Caudate nucleus (tissue), 63 donors: ENCODE measurements at places on chromosomes 3 and 15.

DNA sequence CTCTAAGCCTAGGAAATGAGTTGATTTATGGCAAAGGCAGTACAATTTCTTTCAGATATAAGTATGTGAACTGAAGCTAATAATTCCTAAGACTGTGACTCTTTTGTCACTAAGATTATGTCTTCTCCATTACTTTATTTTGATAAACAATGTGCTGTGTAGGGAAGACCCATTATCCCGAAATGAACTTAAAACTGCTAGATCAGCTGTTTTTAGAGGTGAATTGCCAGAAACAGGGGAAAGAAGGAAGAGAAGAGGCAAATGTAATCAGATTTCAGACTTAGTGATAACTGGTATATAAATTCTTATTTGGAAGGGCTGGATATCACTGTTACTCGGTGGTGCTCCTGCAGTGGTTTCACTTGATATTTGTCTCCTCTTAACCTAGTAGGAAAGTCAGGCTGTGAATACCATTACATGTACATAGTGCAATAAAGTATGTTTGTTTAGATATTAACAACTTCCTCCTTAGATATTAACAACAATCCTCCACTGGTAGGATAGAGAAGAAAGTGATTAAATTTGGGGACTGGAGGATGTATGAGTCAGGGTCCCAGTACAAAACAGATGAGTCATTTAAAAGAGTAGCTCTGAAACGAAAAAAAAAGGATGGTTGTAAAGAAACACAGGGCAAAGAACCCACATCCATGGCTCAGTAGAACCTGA lies 338.5 kb upstream of the KCNH8 start:
- DNase-seq = no peak

DNA sequence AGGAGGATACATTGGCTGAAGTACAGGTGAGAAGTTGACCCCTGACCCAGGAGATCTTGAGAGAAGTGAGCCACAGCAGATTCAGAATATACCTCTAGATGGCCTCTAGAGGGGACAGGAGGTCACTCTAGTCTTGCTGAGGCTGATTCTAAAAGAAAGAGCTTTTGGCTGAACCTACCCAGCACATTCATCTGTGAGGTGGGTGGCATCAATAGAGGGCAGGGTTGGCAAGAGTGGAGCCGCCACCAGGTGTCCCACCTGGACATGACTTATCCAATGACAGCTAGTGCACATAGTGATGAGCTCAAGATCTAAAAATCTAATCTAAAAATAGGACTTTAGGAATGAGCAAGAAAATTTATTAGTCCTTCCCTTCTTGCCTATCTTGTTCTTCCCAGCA lies 51.6 kb downstream of the CYP19A1 start:
- no peak for DNase-seq

DNA sequence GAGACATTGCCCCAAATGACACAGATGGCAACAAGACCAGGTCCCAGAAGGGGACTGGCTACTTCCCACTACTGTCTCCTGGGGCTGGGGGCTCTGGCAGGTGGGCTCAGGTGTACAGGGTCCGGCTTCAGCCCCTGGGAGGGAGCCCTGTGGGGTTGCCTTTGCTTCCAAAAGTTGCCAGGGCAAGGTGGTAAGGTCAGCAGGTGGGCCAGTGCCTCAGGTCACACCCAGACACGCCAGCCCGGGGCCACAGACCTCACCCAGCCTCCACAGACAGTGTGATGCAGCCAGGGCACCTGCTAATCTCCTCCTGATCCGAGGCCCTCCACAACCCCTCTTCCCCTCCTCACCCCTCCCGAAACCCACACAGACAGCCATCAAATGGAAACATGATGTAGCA lies 7.5 kb downstream of the OXTR start:
- DNase-seq = no peak

GRCh38 chr3:105328338-105328730 lies 38.4 kb upstream of the ALCAM start:
- DNase-seq = no peak

GRCh38 chr3:181683563-181683962 lies 28.2 kb upstream of the SOX2 start:
- no peak for DNase-seq

GRCh38 chr3:153972862-153973261 lies 148.3 kb upstream of the ARHGEF26 start:
- DNase-seq = no peak

DNA sequence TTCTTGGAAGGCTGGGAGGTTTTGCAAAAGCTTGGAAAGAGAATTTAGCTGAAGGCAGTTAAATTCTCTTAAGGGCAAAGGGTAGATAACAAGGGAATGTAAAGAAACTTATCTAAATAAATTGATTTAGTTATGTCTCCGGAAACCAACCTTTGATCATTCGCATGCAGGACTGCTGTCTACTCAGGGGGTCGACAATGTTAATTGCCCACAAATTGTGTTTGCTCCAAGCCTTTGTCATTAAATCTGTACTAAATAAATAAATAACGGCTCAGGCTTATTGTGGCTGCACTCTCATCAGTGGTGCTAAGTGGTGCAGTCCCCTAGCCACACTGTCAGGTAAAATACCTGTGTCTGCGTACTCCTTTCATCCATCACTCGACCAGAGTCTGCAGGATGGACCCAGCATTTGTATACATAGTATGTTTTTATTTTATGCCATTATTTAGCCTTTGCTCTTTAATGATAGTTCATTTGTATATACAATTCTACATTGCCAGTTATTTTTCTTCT lies 497.4 kb upstream of the RASGRP1 start:
- no peak for DNase-seq

DNA sequence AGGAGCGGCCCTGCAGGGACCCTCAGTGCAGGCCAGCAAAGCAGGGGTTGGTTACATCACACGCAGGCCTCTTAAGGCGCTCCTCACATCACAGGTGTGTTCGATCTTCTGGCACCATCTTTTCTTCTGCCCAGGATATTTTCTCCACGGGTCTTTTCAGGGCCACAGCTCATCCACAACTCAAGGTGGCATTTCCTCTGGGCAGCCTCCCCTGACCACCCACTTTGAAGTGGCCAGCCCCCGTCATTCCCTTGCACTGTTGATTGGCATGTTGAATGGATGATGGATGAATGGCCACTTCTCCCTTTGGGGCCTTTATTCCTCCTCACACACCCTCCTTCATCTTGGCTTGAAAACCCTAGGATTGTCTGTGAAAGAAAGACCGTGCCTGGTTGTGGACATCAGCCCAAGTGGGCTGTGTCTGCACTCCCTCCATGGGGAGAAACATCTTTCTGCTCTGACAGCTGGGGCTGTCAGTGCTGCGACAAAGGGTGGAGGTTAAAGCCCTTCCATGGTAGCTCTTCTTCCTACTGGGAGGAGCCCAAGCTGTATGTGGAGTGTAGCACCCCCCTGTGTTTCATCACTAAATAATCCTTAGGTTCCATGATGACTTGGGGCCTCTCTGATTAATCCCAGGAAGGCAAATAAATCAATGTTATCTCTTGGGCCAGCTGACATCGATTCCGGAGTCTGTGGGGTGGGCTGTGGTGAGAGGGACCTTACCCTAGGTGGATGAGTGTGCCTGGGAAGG lies 102.5 kb downstream of the EPHB1 start:
- no peak for DNase-seq

DNA sequence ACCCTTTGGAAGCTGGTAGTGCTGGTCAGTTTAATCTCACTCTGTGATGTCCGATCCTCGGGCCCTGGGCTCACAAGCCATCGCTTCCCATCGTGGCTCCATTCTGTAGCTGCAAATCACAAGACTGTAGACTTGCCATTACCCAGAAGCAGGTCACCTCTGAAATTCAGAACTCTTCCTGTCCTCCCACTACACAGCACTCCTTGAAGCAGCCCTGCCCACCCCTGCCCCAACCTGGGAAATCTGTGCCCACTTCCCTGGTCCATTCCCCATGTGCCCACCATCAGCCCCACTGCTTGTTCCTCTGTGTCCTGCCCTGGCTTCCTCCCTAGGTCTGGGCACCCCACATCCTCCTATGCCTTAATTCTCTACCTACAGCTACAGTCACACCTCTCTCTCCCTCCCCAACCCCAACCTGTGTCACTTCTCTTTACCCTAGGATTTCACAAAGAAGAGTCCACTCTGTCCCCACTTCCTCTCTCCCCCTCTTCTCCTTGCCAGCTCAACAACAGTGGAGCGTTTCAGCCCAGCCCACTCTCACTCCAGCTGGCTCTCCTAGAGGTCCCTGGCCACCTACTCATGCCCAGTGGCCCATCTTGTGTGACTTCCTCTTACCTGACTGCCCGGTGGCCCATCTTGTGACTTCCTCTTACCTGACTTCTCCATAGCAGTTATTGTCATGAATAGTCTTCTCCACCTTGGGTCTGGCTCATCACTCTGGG lies 8.3 kb downstream of the ZNF710 start:
- DNase-seq = no peak

DNA sequence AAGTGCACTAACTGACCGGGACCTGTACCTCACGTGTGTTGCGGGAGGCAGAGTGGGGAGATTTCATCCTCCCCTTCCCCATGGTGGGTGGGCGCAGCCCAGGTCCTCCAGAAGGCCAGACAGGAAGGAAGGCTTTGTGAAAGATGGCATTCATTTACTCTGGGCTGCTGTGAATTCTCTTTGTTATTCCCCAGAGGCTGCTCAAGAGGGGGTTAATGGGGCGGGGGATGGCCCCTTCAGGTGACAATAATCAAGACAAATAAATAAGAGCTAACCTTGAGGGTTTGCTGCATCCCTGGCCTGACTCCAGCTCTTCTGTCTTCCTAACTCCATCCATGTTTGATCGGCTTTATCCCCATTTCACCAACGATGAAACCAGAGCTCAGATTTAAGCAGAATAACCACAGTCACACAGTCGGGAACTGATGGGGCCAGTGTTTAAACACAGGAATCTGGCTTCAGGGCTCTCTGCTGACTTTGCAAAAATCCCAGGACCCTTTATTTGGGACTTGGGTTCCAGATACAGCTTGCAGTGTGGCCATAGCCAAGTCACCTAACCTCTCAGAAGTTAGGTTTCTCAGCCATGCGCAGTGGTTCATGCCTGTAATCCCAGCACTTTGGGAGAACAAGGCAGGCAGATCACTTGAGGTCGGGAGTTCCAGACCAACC lies 16.5 kb downstream of the PIF1 start:
- no peak for DNase-seq

DNA sequence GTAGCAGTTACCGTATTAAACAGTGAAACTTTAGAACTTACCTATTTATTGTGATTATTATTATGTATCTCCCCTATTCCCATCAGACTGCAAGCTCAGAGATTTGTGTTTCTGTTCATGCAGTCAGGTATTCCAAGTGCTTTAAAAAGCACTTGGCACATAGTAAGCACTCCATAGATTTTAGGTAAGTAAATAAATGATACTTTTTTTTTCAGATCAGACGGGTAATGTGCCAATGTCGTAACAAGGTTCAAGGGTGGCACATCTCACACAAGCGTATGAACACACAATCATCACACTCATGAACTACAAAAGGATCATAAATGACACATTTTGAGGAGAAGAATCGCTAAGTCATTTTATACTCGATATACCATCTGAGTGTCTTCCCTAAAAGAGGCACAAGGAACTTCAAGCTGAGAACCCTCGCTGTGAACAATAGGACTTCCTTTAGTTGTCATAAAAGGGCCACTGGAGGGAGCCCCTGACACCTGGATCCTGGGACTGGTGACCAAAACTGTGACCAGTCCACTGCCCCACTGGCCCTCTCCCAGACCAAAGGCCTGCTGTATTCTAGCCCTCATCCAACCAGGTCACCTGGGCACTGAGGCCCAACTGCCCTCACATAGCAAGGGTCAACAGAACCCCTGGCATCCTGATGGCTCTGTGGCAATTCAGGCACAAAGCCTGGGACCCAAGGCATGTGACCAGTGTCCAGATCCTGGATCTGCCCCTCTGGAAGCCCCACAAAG lies 32.1 kb downstream of the KIF9 start:
- no peak for DNase-seq

DNA sequence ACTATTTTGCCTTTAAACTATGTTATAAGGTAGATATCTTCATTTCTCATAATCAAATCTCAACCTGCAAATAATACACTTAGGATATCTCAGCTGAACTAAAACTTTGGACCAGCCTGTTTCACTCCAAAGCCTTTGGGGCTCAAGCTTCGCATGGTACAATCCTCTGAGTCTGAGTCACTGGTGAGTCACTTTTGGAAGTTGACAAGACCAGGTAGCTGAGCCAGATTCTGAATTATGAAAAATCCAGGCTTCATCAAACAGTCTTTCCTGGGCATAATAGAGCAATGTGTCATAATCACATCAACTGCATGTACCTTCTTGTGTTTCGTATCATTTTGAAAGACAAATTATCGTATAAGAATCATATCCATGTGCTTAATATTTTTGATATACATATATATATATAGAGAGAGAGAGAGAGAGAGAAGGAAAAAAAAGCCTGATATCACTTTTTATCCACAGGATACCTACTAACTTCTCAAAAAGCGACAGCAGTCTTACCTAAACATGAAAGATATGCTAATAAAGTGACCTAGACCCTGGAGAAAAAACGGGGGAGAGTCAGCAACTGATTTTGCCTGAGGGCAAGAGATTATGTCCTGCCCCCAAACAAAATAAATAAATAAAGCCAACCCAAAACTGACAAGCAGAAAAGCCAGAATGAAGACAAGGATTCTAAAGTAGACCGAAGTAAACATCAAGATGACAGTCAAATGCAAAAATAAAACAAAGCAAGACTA lies 263.9 kb upstream of the TGFBR2 start:
- no peak for DNase-seq
